ENCODE measurements at places on chromosomes 13 and 19. TPM values are rescaled to one million over a fixed set of nuclear protein-coding genes. Genes with fewer than 3 reads are reported as not detected.

IFNL1 gene
- not detected for total RNA-seq

C13orf42 gene
- total RNA-seq, result not detected

DNA sequence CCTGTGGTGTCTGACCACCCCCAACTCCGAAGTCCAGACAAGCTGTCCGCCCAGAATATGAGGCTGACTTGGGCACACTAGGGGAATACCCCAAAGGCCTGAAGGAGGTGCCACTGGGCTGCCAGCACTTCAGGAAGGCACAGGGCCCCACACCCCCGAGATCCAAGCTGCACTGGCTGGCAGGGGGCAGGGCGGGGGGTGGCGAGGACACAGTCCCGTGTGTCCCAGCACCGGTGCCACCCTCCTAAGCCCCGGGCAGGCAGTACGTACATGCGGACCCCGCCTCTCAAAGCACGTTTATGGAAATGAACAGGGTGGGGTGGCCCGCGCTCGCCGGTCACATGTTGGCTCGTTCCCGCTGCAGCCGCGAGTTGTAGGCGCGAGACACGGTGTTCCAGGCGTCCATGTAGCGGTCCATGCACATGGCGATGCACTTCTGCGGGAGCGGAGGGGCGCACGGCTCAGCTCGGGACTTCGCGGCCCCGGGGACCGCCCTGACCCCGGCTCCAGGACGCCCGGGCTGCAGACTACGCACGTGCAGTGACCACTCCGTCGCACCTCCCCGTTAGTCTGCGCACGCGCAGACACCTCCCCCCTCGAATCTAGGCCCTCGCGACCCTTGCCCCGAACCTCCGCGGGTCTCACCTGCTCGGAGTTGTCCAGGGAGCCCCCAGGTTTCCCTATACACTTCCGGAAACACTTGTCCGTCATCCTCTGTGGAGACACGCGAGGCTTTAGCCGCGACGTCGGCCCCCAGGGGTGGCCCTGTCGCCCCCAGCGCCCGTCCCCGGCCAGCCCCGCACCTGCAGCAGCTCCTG is 566 bp downstream of the TIMM13 start:
- peak; percentile 39 for DNase-seq

- DNase-seq, result peak; percentile 79
Observed at GRCh38 chr13:41496420-41497234, 39.3 kb downstream of the RGCC start.

- peak; percentile 89 for DNase-seq
Observed at GRCh38 chr13:40666045-40666932, at the start of gene FOXO1. TSS of gene FOXO1 (minus strand) at chr13:40666641. CDS start at chr13:40666212, 429 bp downstream.

COX6B2 gene
- 0.17 TPM for total RNA-seq

DNA sequence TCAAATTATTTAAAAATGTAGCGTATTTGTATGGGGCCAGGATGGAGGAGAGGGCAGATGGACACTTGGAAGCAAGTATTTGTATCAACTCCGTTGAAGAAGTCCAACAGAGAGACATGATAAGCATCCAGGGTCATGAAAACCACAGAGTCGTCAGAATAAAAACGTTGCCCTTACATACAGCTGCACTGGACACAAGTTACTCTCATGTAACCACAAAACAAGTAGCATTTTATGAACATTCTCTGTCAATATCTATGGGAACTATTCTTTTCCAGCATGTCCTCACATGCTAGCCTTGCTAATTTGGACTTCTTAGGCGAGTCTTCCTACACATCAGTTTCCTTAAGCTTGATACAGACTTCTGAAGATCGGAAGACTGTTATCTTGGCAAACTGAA is 35.0 kb downstream of the EFNB2 start:
- peak; percentile 53 for DNase-seq

SYDE1 gene
- 17.5 TPM for total RNA-seq

DNA sequence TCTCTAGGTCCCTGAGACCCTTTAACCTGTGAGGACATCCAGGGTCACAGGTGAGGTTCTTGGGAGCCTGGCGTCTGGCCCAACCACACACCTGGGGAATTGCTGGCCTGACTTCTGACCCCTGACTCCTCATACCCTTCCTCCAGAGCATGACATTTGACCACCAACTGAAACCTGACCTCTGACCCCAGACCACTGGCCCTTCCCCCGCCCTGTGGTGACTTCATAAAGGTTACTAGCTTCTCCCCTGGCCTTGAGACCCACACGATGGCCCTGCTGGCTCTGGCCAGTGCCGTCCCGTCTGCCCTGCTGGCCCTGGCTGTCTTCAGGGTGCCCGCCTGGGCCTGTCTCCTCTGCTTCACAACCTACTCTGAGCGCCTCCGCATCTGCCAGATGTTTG is at the start of gene SPACA6:
Gene SPACA6, plus strand, starts transcription at position 71 of the 400 bp plus-strand sequence. Its CDS starts 197 bp downstream, at position 268.
- DNase-seq, result no peak

GRCh38 chr13:113298043-113298945 is 1.3 kb downstream of the LAMP1 start:
- peak; percentile 31 for DNase-seq

GRCh38 chr19:45821103-45821521 is 6.0 kb upstream of the RSPH6A start:
- DNase-seq, result no peak

LIN37 gene
- 10.0 TPM for total RNA-seq

- DNase-seq, result no peak
Observed at GRCh38 chr19:45451850-45452387, 15.9 kb upstream of the FOSB start.

DNA sequence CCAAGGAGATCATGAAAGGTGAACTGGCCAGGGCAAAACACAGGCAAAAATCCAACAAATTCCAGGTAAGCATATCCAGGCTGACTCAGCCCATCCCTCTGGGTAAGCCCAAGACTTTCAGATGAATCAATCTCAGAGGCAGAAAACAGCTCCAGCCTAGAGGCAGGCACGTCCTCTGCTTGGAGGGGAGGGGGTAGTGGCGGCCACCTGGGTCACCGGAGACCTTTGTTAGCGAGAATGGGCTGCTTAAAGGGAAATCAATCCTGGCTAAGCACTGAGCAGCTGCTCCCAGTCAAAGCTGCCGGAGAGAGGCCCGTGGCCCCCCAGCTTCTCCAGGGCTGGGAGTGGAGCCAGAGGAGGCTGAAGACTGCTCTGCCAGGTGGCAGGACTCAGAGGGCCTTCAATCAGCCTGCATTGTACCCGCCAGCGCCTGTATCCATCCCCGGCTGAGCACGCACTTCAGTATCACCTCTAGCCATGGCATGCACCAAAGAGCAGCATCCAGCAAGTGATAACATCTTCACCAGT is 48.2 kb downstream of the PIN1 start:
- no peak for DNase-seq

UHRF1 gene
- 4.9 TPM for total RNA-seq

- DNase-seq, result peak; percentile 85
Observed at GRCh38 chr13:44272692-44273091, 100.9 kb upstream of the SERP2 start.

DNA sequence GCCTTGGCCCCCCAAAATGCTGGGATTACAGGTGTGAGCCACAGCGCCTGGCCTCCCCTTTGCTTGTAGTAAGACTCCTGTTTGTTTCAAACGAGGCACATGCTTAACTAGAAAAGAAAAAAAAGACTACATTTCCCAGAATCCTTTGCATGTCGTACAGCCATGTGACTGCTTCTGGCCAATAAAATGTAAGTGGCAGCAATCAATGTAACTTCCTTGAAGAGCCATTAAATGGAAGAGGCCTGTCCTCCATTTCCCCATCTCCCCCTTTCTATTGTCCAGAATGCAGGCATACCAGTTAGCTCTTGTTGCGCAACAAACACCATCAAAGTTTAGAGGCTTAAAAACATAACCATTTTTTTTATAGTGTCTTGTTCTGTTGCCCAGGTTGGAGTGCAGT is 10.4 kb upstream of the GPR32 start:
- peak; percentile 2 for DNase-seq

DNA sequence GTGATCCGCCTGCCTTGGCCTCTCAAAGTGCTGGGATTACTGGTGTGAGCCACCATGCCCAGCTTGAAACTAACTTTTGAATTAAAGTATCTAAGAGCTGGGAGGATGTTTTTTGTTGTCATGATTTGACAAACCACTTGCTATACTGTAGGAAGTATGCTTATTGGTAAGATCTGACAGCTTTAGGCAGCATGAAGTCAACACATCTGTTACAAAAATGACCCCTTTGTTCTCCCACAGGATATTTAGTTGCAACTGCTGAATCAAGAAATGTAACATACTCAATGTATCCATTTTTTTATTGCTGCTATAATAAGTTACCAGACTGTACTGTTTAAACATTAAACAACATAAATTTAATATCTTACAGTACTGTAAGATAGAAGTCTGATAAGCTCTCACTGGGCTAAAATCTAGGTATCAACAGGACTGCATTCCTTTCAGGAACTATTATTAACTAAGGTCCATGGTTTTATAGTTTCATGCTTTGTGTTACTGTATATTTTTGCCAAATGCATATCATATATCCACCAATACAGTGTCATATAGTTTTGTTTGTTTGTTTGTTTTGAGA is 22.8 kb upstream of the LRP3 start:
- DNase-seq, result no peak

CSNK1G2 gene
- 58.6 TPM for total RNA-seq

CGB3 gene
- not detected for total RNA-seq

DNA sequence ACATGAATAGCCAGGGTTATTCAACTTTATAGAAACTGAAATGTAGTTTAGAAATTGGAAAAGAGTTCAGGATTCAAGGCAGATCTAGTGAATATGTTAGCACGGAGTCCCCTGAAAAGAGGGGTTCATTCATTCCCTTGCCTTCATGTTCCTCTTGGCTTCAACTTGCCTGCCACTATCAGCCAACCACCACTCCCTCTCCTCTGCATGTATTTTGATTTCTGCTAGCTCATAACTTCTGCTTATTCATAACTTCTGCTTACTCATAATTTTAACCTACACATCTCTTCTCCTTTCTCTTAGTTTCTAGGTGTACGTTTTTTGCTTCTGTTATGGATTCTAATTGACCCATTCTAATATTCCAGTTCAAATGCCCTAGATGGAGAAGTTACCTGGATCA is 5.5 kb upstream of the SERTM1 start:
- no peak for DNase-seq

DNA sequence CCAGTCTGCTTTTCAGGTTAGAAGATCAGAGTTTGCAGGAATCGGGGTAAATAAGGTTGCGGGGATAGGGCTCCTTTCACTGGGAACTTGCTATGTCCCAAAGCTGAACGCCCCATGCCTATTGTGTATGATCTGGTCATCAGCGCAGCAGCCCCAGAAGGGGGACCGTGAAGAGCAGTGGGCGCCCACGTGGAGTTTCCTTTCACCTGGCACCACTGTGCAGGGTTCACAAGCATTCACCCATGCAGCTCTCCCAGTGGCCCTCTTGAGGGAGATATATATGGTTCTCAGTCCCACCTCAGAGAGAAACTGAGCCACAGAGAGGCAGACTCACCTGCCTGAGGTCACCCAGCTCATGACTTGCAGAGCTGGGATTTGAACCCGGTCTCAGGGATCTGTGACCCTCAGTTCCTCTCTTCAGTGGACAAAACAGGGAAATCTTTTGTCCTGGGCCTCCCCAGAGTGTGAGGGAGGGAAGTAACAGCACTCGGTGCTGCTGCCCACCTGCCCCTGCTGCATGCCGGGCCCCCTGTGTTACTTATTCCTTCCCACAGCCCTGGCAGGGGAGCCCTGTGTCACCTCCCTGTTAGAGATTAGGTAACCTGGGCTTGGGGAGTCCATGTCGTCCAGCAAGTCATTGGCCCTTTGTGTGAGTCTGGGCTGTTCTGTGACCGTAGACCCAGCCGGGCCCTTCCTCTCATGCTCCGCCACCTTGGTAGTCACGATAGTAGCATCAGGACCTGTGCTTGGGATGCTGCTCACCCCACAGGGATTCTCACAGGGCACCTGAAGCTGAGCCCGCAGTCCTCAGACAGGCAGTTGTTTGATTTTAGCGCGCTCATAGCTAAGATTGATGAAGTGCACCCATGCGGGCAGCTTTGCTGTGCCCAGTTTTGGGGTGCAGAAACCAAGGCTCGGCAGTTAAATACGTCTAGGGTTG is 27.9 kb downstream of the PPP5C start:
- DNase-seq, result no peak

DNA sequence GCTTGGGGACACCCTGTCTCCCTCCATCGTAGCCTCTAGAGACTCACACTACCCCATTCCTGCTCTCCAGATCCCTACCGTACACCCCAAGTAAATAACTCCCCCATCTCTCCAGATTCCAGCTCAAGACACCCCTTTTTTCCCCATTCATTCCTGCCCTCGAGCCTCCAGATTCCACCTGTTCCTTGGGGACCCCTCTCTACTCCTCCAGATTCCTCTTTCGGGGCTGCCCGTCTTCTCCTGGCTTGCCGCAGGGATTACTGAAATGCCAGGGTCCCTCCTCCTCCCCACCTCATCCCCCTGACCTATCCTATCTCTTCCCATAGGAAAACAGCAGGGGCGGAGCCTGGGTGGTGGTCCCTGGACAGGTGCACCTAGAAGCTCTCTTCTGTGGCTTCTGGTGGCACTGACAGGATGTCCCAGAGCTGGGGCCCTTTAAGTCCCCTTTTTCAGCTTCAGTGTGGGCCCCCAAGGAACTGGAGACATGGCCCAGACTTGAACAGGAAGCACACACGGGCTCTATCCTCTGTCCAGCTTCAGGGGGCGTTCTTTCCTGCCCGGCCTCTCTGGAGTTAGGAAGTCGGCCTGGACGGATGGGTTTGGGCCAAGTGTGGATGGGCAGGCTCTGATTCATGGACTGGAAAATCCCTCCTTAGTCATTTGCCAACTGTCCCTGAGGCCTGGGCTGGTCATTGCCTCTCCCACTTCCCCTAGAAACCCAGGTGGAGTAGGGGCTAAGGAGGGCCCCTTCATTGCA is 1.2 kb downstream of the ZSWIM4 start:
- peak; percentile 97 for DNase-seq

PTGER1 gene
- 9.7 TPM for total RNA-seq

TRPC4 gene
- 1.7 TPM for total RNA-seq

DNA sequence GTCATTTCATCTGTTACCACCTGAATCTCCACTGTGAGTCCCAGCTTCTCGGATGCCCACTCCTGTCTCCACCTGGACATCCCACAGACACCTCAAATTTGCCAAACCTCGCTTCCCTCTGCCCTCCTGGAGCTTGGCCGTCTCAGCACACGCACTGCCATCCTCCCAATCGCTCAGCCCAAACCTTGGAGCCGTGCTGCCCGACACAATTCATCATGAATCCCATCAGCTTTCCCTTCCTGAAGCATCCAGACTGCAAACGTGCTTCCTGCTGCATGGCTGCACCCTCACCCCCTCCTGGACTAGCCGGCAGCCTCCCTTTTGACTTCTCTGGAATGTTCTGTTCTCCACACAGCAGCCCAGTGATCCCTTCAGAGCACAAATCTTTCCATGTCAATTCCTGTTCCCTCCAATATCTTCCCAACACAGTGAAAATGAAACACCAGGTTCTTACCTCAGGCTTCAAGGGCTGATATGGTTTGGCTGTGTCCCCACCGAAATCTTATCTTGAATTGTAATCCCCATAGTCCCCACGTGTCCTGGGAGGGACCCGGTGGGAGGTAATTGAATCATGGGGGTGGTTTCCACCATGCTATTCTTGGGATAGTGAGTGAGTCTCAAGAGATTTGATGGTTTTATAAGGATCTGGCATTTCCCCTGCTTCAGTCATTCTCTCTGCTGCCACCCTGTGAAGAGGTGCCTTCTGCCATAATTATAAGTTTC is 1.1 kb upstream of the PROZ start:
- DNase-seq, result no peak

- no peak for DNase-seq
Observed at GRCh38 chr13:91313581-91313980, 33.9 kb upstream of the MIR17HG start.

GRCh38 chr13:26973946-26974345 is 197.7 kb downstream of the USP12 start:
- DNase-seq, result no peak

- no peak for DNase-seq
Observed at GRCh38 chr19:33535226-33535625, 13.6 kb upstream of the PEPD start.

CCDC70 gene
- total RNA-seq, result not detected

GRCh38 chr13:30026909-30027308 is 176.5 kb upstream of the UBL3 start:
- no peak for DNase-seq

FZR1 gene
- total RNA-seq, result 19.3 TPM

MUC16 gene
- total RNA-seq, result not detected
